ENCODE measurements at places on chromosomes 2 and 18.

DNA sequence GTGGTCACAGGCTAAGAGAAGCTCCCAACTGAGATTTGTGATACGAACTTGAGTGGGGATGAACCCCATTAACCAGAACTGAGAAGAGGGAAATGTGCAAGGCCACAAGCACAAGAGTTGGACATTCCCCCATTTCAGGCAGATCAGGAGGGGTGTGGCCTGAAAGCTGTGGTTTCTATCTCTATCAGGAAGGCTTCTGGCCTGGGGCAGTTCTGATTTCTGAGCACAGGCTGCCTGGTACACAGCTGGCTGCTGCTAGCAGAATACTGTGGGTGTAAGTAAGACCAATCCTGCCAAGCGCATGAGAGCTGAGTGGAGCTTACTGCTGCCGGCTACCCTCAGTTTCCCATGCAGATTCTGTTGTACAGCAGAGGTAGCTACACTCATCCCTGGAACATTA is 484.6 kb downstream of the SATB2 start:
- DNase-seq: no peak

DNA sequence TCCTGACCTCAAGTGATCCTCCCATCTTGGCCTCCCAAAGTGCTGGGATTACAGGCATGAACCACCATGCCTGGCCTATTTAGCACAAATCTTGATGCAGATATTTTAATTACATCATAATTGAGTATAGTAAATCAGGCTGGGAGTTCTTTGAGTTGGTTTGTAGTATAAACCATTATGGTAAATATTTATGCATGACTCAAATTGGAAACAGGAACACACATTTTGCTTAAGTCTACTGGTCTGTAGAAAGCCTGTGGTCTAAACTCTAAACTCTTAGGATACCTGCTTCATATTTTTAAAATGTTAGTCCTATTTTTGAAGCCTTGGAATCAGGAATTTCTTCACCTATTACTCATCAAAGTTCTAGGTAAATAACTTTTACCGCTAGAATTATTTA is 16.8 kb downstream of the ASXL3 start:
- DNase-seq: no peak

- no peak for DNase-seq
Observed at GRCh38 chr2:147630585-147630984, 214.2 kb upstream of the ACVR2A start.

- no peak for DNase-seq
Observed at GRCh38 chr2:64204703-64205102, 60.5 kb upstream of the PELI1 start.

DNA sequence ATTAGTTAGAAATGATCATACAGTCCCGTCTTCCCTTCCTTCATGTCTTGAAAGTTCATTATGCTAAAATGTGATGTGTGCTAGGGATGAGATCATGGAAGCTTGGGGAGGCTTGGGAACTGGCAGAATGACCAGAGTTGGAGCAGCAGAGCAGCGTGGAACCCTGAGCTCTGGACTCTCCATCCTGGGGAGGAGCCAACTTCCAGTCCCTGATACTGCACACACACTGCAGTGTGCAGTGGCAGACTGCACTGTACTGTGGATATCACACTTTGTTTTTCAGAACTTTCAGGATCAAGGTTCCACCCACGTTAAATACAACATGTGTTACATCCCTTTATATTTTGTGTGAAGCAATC is 27.3 kb upstream of the GREB1 start:
- no peak for DNase-seq

GRCh38 chr2:21256006-21256405 is 132.2 kb downstream of the TDRD15 start:
- DNase-seq: no peak

- DNase-seq: no peak
Observed at GRCh38 chr2:142858961-142859360, 18.5 kb upstream of the KYNU start.

GRCh38 chr2:36963106-36963505 is 3.2 kb downstream of the STRN start:
- no peak for DNase-seq

DNA sequence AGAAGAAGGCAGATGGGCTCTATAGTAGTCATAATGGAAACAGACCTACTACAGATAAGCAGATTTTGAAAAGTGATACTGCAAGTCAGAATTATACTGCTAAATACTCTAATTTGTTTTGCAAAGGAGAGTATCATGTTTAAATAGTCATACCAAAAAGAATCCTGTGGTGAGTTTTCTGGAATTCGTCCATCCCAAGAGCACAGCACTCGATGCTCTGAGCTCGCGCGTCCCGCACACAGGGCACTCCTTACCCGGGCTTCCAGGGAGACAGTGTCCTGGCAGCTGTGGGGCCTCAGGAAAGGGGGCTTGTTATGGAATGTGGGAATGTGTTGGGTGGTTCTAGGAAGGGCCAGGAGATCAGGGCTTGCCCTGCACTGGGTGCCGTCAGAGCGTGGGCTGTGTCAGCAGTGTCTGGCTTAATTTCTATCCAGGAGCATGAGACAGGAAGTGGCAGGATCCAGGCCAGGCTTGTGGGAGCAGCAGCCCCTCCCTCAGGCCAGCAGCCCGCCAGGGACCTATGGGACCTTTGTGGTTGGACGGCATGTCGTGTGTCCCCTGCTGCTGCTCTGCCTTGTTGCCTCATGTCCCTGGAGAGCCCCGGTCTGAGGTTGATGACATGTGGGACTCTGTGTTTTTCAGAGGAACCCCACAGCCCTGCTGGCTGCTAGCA is 193.2 kb upstream of the TPO start:
- no peak for DNase-seq

- DNase-seq: no peak
Observed at GRCh38 chr2:218964041-218964771, 4.7 kb downstream of the CDK5R2 start.

- DNase-seq: no peak
Observed at GRCh38 chr2:23713351-23713750, 213.6 kb downstream of the ATAD2B start.

GRCh38 chr2:120552800-120553481 is 182.7 kb upstream of the GLI2 start:
- no peak for DNase-seq

GRCh38 chr18:32152705-32153448 is 37.0 kb upstream of the MEP1B start:
- no peak for DNase-seq

- DNase-seq: peak; percentile 6
Observed at GRCh38 chr18:77899972-77900754, 650.5 kb downstream of the GALR1 start.

DNA sequence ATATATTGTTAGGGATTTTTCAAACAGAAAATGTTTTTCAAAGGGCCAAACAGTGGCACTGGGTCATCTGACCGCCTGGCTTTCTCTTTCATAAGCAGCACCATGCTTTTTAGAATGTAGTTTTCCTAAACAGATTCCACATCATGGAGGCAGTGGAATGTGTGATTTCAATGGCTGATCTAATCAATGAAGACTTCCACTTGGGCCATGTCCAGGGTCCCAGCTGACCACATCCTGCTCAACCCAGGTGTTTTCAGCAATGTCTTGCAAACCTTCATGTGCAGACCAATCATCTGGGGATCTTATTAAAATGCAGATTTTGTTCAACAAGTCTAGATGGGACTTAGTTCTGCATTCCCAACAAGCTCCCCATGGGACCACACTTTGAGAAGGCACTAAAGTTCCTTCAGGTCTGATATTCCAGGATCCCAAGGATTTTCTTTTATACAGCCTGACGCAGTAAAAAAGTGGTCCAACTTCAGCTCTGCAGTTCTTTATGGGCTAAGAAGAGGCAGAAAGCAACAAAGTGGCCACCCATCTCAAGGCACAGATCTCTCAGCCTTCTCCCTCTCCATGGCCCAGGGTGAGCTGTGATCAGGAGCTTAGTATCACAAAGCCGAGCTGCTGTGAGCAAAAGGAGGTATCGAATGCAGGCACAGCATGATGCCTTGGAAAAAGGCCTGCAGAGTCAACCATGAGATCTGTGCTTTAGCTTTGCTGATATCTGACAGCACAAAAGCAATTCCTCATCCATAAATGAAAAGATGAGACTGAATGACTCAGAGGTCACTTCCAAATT is 3.7 kb downstream of the ALKAL2 start:
- no peak for DNase-seq

- no peak for DNase-seq
Observed at GRCh38 chr2:227642656-227643055, 23.9 kb upstream of the SCYGR5 start.

GRCh38 chr2:235086481-235087184 is 134.8 kb downstream of the SH3BP4 start:
- no peak for DNase-seq

- no peak for DNase-seq
Observed at GRCh38 chr2:236970656-236971010, 115.1 kb upstream of the COPS8 start.

GRCh38 chr2:201378496-201379397 is 21.6 kb upstream of the FLACC1 start:
- DNase-seq: no peak

GRCh38 chr18:68564351-68564750 is 150.6 kb downstream of the TMX3 start:
- no peak for DNase-seq

DNA sequence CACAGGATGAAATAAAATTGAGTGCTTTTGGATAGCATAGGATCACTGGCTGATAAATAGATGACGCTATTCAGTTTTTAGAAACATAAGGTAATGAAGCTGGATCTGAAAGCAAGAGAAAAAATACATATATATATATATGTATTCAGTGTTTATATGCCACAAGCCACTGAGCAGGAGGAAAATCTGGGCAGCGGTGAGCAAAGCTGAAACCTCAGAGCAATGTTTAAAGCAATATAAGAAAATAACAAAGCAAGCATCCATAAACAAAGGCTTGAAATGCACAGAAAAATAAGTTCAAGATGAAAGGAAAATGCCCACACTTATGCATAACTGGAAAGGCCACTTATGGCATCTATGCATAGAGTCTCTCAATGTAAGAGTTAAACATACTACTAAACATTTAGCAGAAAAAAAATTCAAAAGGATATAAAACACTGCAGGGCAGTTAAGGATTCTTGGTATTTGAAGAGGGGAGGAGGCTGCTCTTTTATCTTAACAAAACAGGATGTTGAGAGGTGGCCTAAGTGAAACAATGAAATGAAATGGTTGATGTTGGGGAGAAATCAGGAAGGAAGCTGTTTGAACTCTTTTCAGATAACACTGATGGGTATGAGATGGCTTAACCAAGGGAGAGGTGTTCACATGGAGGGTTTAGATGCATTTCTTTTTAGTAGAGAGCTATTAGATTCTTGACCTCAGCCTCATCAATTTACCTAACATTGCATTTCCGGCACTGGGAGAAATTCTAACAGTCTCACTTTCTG is 129.1 kb downstream of the ARHGAP15 start:
- no peak for DNase-seq

Data from stimulated activated CD8-positive, alpha-beta memory T cell treated with anti-CD3 and anti-CD28 coated beads, Interleukin-4, amount 100 ng/mL, for 4 hours (primary cell).